ENCODE measurements at places on chromosomes 11 and 22.

DNA sequence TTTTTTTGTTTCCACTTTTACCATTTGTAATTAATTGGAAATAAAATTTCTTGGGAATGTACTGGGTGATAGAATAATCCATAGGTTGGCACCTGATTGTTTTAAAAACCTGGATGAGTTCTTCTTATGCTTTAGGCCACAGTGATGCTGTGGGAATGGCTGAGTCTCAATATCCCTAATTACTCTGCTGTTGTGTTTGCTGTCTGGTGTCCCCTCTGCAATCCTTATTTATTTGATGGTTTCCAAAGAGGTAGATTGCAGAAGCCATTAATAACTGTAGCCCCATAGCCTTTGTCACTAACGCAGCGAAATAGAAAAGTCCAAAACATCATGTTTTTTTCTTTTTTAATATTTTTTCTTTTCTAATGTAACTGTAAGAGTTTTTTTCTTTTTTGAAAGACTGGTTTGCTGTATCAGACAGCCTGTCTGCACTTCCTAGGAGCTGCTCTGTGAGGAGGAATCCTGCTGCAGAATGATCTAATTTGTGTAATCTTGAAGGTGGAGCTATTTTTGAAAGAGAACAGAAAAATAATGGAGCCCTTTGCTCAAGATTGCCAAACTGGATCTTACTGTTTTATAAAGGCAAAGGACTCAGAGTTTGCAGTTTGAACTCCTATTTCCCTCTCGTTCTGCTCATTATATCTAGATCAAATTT, 14.9 kb downstream of the PACS1 start:
- no peak for DNase-seq

DNA sequence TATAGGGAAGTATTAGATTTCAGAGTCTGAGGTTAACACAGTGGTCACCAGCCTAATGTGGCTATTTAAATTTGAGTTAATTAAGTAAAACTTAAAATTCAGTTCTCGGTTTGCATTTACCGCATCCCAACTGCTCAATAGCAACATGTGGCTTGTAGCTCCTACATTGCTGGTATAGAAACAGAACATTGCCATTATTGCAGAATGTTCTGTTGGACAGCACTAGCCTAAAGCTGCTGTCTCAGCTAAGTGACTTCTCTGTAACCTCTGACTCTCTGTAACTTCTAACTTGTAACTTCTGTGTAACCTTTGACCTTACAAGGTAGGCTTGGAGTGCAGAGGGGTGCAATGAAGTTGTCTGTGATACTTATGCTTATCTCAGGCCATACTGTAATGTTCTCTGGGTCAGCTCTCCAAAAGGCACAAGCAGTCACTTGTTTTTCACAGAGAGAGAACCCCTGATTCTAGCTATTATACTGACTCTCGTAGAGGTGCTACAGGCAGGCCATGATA, 78.7 kb downstream of the ZNRF3 start:
- DNase-seq = no peak

DNA sequence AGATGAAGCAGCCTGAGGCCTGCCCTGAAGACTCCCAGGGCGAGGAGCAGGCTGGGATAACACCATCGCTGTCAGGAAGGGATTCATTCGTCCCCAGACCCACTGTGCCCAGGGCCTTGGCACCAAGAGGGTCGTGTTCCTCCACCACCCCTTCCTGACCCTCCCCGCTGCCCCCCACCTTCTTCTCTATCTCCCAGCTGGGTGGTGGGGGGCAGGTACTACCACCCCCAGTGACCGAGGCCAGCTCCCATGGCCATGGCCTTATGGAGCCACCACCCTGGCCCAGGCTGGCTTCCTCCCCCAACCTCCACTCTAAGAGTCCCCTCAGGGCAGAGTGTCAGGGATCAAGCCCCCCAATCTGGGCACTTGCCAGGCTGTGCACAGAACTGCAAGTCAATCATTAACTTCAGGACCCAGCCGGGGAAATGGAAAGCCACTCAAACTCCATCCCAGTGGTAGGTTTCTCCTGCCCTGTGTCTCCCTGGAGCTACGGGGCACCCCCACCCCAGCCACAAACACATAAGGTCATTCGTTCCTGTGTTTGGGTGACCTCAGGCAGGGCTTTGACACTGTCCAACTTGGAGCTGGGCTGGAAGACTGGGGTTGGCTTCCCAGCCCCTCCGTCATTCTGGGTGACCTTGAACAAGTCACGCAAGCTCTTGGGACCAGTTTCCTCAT, 33.3 kb upstream of the WNT11 start:
- no peak for DNase-seq

DNA sequence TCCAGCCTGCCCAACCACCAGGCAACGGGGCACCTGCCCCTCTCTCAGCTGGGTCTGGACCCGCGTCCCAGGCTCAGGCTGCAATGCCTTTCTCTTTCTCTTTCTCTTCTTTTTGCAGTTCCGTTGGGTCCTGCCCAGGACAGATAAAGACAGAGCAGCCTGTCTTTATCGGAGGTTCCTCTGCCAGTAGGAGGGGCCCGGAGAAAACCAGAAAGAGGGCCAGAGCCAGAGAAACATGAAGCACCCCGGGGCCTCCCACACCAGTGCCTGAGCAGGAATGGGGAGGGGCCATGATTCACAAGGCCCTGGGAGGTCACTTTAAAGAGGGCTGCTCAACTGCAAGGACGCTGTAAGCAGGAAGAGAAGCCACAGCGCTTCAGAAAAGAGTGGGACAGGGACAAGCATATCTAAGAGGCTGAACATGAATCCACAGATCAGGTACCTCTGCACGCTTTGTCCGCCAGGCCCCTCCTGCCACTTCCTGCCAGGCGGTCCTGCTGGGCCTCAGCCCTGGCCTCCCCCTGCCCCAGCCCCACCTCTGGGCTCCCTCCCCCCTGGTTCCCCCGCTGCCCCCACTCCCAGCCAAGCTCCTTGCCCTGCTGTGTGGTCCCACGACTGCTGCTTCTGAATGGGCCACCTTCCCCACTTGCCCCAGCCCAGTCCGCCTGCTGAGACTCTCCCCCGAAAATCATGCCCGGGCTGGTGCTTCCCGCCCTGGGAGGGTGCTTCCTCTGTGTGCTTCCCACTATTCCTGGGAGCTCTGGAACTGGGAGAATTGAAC, at the start of gene APOBEC3C:
Gene APOBEC3C (plus strand): TSS at position 316 of the 781 bp plus-strand sequence. CDS start 106 bp downstream, at position 422.
- peak; percentile 75 for DNase-seq
